ENCODE measurements at places on chromosomes 16 and 17.

- DNase-seq, result no peak
These were observed 22.5 kb upstream of the MYO15B start for GRCh38 chr17:75565066-75565465.

- DNase-seq, result no peak
These were observed 13.9 kb upstream of the CAPNS2 start for GRCh38 chr16:55552621-55553020.

GRCh38 chr17:74493331-74493833 is 26.9 kb downstream of the CD300A start:
- DNase-seq, result peak; percentile 67

- DNase-seq, result peak; percentile 54
These were observed 9.8 kb downstream of the SLC7A6OS start for GRCh38 chr16:68300734-68301459.

GRCh38 chr16:50537533-50538290 is 10.5 kb upstream of the NKD1 start:
- no peak for DNase-seq

- DNase-seq, result peak; percentile 44
These were observed 2.3 kb upstream of the PHF12 start for GRCh38 chr17:28953444-28954118.

DNA sequence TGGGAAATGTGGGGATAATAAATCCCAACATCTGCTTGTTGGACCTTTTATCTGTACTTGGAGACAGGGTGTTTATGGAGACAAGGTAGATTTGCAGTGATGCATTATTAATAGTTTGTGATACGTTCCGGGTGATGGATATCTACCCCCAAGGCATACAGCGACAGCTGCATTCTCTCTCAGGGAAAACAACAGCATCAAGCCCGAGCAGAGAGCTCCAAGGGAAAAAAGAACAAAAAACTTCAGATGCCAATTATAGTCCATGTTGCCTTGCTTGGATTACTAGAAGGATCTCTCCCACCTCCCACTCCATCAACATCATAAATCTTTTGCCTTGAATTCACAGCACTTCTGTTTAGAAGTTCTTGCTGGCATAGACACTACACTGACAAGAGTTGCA is 187.5 kb upstream of the CDH11 start:
- DNase-seq, result no peak

DNA sequence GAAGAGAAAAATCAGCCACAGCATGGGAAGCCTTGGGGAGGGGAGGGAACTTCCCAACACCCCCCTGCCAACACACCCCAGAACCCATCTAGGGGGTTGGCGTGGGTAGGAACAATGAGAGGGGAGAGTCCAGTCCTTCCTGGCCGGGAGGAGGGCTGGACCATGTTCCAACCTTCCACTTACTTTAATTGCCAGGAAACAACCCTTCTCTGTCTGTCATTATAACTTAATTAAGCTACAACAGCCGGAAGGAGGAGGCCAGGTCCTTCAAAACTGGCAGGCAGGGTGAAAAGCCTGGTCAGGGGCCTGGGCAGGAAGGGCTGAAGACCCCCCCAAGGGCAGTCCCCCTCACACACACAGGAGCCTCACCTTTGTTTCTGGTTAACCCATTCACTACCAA is 447.0 kb downstream of the SOX9 start:
- no peak for DNase-seq

GRCh38 chr16:1414532-1415260 is at the start of gene UNKL:
UNKL (minus strand) TSS chr16:1414704; CDS start chr16:1414691, 13 bp downstream.
- peak; percentile 3 for DNase-seq

GRCh38 chr16:8644211-8645140 is 23.0 kb downstream of the METTL22 start:
- DNase-seq, result peak; percentile 66

- DNase-seq, result no peak
These were observed at the start of gene PCGF2 for GRCh38 chr17:38748149-38748891. PCGF2 (minus strand) TSS chr17:38748336; CDS start chr17:38740402, 7,934 bp downstream.

- no peak for DNase-seq
These were observed 7.6 kb downstream of the PER1 start for GRCh38 chr17:8144401-8145231.

DNA sequence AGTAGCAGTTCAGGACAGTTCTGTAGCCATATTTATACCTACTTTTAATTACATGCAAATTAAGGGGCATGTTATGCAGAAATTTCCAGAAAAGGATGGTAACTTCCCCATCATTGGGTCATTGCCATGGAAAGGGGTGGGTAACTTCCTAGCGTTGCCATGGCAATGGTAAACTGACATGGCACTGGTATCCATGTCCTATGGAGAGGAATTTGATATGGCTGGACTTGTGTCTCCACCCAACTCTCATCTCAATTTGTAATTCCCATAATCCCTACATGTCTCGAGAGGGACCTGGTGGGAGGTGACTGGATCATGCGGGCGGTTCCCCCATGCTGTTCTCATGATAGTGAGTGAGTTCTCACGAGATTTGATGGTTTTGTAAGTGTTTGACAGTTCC is 35.6 kb upstream of the CACNG4 start:
- no peak for DNase-seq

DNA sequence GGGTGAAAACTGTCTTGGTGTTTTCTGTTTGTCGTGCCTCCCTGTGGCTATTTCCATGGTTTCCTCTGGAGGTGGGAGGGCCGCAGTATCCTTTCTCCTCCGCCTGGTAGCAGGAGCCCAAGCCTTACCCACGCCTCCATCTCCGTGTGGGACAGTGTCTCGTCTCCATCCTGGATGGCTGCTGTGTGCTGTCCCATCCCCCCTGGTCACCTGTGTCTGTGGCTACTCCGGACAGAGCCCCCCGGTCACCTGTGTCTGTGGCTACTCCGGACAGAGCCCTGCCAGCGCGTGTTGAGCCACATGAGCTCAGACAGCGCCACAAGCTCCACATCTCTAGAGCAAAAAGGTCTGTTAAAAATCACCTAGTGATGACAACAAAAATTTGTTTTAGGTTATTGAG is 198.2 kb upstream of the CHMP6 start:
- DNase-seq, result no peak

DNA sequence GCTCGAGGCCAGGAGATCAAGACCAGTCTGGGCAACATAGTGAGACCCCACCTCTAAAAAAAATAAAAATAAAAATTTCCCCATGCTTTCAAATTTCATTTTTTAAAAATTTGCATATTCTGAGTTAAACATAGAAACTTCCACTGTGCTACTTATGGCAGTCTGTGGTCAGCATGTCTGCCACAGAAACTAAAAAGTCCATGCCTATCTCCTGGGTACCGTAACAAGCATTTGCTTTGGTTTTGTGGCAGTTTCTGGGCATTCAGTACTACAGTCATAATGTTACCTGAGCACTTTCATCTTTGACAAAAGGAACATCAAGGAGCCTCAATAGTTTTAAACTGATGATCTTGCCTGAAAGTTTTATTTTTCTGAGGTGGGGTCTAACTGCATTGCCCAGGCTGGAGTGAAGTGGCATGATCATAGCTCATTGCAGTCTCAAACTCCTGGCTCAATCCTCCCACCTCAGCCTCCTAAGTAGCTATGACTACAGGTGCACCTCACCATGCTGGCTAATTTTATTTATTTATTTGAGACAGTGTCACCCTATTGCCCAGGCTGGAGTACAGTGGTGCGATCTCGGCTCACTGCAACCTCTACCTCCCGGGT is 13.2 kb upstream of the ITGA2B start:
- no peak for DNase-seq

DNA sequence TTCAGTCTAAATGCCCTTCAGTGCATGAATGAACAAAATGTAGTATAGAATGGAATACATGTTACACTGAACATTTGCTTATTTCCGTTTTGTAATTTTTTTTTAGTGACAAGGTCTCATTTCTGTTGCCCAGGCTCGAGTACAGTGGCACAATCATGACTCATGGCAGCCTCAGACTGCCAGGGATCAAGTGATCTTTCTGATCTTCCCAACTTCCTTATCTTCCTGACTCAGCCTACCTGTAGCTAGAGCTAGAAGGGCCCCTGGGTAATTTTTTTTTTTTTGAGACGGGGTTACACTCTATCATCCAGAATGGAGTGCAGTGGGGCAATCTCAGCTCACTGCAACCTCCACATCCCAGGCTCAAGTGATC is 7.3 kb upstream of the SLX4 start:
- DNase-seq, result no peak

DNA sequence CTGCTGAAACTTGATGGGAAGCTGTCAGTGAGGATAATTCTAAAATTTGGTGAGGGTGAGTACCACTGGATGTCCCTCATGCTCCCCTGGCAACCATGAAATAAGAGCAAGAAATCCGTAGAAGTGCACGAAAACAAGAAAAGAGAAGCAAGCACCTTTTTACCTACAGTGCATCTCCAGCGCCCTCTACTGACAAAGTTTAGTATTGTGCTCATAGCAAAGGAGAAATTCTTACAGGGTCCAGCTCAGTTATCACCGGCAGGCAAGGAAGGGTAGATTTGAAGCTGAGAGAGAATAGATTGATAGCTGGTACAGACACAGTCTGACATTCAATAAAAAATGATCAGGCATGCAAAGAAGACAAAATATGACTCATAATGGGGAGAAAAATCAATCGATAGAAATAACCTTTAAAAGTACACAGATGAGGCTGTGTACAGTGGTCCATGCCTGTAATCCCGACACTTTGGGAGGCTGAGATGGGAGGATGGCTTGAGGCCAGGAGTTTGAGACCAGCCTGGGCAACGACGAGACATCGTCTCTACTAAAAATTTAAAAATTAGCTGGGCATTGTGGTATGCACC is 28.3 kb upstream of the TEX2 start:
- DNase-seq, result peak; percentile 72

GRCh38 chr16:50696126-50696525 is 2.7 kb downstream of the NOD2 start:
- DNase-seq, result no peak

GRCh38 chr17:65143889-65144604 is 6.9 kb downstream of the RGS9 start:
- no peak for DNase-seq

DNA sequence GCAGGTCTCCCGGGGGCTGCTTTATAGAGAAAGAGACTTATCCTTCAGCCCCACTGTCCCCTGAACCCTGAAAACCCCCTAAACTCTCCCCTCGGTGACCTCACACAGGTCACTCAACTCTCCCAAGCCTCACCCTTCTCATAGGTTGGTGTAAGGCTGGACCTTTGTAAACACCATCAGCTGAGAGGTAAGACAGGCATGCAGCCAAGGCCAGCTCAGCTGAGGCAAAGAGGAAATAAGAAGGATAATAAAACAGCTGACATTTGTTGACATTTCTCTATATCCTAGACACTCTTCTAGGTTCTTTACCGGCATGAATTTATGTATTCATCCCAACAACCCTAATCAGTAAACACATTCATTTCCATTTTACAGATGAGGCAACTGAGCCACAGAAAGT is 134.3 kb downstream of the CCT6B start:
- DNase-seq, result no peak

DNA sequence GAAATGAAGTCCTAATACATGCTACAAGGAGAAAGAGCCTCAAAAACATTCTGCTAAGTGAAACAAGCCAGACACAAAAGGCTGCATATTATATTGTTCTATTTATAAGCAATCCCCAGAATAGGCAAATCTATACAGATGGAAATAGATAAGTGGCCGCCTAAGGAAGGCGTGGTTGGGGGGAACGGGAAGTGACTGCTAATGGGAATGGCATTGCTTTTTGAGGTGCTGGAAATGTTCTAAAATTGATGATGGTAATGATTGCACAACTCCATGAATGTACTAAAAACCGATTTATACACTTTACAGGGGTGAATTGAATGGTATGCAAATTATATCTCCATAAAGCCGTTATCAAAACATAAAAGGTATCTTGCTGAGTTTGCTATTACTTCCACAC is 67.7 kb downstream of the GAS7 start:
- no peak for DNase-seq

- peak; percentile 93 for DNase-seq
These were observed 10.9 kb downstream of the NHERF1 start for GRCh38 chr17:74759243-74759801.

GRCh38 chr16:89899879-89900481 is 18.7 kb upstream of the MC1R start:
- no peak for DNase-seq

- DNase-seq, result no peak
These were observed 3.1 kb downstream of the MT1E start for GRCh38 chr16:56628486-56629350.

Data from Kasumi-1 (cell line).